ENCODE measurements at places on chromosomes 3 and 15.
A peak's percentile ranks its signal among the peaks of the same experiment; 100 is the strongest.

GRCh38 chr3:14096742-14097141 lies 27.9 kb downstream of the CHCHD4 start:
- no peak for DNase-seq

- peak; percentile 24 for DNase-seq
Observed at GRCh38 chr15:25864966-25865365, 1.8 kb upstream of the ATP10A start.

DNA sequence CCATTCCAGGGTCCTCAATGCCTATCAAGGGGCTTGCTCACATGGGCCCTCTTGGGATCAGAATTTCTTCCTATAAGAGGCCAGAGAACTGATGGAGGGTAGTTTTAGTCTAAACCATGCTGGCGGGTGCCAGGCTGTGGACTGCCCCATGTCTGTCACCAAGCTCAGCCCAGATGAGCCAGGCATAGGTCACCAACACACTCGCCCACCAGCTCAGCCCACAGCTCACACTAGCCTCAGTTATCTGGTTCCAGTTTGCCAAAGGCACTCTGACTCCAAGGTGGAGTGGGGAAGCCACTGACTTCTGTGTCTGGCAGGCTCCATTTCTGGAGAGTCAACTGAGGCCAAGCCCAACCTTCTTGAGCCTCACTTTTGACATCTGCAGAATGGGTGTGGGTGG lies 50.7 kb upstream of the INSYN1 start:
- DNase-seq, result no peak

- no peak for DNase-seq
Observed at GRCh38 chr15:59283717-59284391, 77.2 kb downstream of the LDHAL6B start.

DNA sequence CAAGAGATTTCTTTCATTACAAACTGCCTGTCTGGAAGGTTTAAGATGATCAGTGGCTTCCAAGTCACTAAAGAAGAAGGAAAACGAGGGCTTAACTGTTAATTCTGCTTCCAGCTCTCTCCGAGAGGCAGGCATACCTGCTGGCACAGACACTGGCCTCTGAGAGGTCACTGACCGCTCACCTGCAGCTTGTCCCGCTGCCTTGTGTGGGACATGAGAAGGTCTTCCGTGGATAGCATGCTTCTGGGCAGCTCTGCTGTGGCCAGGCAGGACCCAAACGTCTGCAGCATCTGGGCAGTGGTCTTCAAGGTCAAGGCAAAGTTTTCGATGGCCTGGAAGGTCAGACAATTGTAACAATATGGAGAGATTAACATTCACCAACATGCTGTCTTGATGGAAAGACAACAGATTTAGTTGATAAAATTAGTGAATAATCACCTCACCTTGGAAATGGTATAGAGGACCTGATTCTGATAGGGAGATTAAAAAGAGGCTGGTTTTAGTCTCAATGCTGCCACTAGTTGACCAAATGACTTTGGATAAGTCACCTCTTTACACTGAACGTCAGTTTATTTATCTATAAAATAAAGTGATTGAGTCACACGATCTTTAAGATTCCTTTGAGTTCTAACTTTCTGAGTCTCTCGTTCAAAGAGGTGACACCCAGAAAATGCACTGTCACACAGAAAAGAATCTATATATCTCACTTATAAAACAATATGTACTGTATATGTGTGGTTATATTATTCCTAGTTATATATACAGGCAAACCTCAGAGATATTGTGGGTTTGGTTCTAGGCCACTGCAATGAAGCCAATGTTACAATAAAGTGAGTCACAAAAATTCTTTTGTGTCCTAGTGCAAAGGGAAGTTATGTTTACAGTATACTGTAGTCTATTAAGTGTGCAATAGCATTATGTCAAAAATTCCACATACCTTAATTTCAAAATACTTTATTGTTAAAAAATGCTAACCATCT lies 65.1 kb downstream of the B3GNT5 start:
- peak; percentile 13 for DNase-seq

Measured in AG10803 (cell line).